ENCODE measurements at places on chromosomes 6 and 20.

- no peak for DNase-seq
Observed at GRCh38 chr6:156884306-156884705, 107.1 kb downstream of the ARID1B start.

GRCh38 chr6:43877463-43878126, 107.6 kb downstream of the VEGFA start:
- DNase-seq, result no peak

GRCh38 chr6:4187480-4187879, 52.1 kb upstream of the ECI2 start:
- no peak for DNase-seq

GRCh38 chr6:52399511-52400312, 20.4 kb upstream of the EFHC1 start:
- DNase-seq, result peak; percentile 45

- no peak for DNase-seq
Observed at GRCh38 chr20:61125546-61126180, 126.4 kb upstream of the CDH4 start.

- DNase-seq, result no peak
Observed at GRCh38 chr20:11965602-11966001, 47.9 kb downstream of the BTBD3 start.

- DNase-seq, result peak; percentile 53
Observed at GRCh38 chr20:33443512-33444239, at the start of gene SNTA1. Gene SNTA1 (minus strand): TSS chr20:33443763. CDS start chr20:33443620, 143 bp downstream.

DNA sequence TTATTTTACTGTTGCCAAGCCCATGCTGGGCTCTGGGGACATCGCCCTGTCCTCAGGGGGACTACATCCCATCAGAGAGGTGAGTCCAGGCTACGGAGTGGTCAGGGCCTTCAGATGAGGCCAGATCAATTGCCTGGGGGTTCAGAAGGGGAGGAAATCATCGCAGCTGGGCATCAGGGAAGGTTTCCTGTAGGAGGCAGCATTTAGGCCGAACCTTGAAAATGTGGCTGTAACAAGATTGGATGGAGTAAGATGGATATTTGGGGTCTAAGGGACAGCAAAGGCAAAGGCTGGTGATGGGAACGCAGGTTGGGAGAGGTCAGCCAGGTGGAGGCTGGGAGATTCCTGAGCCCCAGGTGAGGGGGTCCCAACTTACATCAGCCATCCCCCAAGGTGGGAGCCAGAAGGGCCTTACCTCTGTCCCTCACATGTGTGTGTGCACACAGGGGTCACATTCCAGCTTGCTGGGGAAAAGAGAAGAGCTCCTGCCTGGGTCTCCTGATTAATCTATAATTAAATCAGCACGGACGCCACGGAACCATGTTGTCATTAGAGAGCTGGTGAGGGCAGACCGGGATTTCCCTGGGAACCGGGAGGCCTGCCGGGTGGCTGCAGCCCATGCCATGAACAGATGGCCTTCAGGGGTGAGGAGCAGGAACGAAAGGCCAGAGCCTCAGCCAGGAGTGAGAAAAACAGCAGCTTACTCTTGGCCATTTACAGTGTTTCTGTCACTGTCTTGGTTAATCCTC, 30.5 kb upstream of the DLGAP4 start:
- no peak for DNase-seq

DNA sequence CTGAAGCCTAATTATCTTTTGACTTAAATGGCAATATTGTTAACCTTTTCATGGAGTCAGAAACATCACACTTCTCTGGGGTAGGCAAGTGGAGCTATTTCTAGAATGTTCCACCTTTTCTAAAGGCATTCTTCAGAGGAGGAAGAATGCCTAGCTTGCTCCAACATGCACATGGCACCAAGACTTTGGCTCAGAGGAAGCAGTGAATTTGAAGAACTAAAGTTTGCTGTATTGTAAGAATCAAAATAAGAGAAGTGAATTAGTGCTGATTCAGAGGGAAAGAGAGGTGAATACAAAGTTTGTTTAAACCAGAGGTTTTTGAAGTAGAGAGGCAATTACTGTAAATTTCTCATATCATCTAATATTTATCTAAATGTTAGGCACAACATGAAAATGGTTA, 92.2 kb downstream of the SOBP start:
- no peak for DNase-seq

DNA sequence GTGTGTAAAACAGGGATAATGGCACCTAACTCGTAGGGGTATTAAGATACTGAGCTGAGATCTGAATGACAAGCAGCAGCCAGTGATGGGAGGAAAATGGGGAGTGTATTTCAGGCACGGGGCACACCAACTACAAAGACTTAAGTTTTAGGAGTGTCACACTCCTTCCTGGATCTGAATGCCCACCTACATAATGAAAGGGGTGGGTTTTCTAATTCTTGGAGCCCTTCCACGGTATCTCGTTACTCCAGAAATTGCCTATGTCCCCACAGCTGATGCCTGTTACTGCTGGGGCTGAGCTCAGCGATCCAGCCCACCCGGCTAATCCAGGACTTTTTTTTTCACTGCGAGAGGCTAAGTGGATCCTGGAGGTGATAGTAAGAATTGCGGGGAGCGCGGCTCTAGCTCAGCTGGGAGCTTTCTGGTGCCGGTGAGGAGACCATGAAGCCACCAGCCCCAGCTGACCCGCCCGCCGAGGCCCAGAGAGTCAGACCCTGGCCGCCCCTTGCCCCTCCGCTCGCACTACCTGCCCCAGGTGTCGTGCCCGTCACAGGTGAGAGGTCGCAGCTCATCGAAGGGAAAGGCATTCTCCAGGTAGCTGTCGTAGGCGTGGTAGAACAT, 727 bp downstream of the EDEM2 start:
- no peak for DNase-seq

DNA sequence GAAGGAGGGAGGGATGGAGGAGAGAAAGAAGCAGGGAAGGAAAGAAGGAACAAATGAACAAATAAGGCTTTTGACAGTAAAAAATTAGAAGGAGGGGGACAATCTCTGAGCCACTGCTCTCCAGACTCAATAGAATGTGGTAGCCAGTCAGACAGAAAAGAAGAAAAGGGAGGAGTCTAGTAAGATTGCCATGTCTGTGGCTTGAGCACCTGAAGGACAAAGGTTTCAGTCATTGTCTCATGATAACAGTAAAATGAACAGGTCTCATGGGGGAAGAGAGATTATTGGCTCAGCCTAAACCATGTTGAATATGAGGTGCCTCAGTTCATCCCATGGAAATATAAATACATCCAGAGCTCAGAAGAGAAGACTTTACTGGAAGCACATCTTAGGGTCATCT, 14.0 kb upstream of the LOC128125822 start:
- DNase-seq, result no peak

- DNase-seq, result no peak
Observed at GRCh38 chr6:108673153-108673552, 112.4 kb downstream of the FOXO3 start.

DNA sequence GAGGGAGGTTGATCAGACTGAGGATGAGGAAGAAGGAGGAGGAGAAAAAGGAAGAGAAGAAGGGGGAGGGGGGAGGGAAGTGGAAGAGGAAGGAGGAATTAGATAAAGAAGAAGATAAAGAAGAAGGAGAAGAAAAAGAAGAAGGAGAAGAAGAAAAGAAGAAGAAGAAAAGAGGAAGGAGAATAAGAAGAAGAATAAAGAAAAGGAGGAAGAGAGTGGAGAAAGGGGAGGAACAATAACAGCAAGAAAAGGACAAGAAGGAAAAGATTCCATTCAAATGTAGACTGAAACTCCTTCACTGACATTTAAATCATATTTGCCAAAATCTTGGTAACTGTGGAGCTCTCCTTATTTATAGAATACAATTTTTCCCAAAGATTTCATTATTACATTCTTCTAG, 34.3 kb upstream of the RCAN2 start:
- DNase-seq, result no peak

GRCh38 chr20:63172726-63173125, 43.2 kb downstream of the YTHDF1 start:
- no peak for DNase-seq

GRCh38 chr6:125749173-125749864, at the start of gene HEY2:
Gene HEY2 (plus strand): TSS chr6:125749632. CDS start chr6:125749777, 145 bp downstream.
- DNase-seq, result peak; percentile 76

GRCh38 chr6:108841377-108841855, 6.8 kb upstream of the ARMC2 start:
- no peak for DNase-seq

GRCh38 chr6:107539409-107539808, 49.5 kb downstream of the SOBP start:
- no peak for DNase-seq

DNA sequence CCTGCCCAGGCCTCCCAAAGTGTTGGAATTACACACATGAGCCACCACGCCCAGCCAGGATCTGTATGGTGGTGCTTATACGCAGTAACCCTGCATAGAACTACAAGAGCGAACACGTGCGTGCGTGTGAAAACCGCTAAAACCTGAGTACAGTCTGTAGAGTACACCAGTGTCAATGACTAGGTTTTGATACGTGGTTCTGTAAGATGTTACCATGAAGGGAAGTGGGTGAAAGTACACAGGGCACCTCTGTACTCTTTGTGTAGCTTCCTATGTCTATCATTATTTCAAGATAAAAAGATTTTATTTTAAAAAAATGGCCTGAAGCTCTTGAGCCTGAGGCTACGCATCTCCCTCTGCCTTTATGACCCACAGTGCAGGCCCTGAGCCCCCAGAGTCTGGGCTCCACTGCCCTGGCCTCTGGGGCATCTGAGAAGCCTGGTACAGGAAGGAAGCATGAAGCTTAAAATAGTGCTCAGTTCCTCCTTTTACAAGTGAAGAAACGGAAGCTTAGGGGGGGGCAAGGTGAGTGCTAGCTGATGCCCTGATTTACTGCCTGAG, 21.6 kb downstream of the LY86 start:
- no peak for DNase-seq

- DNase-seq, result no peak
Observed at GRCh38 chr6:73134588-73134987, 90.7 kb downstream of the KHDC1L start.

- DNase-seq, result peak; percentile 90
Observed at GRCh38 chr6:27091661-27092315, 155.7 kb upstream of the PRSS16 start.

DNA sequence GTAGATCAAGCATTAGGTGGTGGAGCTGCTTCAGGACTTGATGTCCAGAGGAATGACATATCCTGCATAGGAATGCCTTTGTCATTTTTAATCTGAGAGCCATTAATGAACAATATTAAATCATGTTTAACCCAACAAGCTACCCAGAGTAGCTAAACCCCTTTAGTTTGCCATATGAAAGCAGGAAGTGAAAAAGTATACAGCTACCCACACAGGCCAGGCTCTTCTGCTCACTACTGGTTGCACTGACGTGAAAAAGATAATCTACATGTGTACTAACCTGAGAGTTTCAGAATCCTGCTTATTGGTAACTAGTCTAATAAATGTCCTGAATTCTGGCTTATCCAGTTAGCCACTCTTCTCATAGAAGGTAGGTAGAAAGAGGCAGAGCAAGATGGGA, 19.9 kb downstream of the GLYATL3 start:
- DNase-seq, result no peak

DNA sequence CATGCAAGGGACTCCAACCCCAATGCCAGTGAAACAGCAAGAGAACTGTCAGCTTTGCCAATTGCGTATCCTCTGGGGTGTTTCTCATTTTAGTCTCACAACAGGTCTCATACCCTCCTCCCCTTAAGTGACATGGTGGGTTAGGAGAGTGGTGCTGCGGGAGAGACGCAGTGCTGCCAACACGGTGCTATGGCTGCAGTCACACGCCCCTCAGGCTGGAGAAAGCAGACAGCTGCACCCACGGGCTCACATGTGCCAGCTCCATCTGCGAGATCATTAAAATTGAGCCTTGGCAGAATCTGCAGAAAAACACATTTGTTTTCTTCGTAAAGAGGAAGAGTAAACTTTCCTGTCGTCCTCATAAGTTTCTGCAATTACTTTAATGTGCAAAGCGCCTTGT, 114.7 kb downstream of the ANKRD60 start:
- DNase-seq, result no peak

- DNase-seq, result no peak
Observed at GRCh38 chr6:166830891-166831363, 125.4 kb downstream of the RNASET2 start.

DNA sequence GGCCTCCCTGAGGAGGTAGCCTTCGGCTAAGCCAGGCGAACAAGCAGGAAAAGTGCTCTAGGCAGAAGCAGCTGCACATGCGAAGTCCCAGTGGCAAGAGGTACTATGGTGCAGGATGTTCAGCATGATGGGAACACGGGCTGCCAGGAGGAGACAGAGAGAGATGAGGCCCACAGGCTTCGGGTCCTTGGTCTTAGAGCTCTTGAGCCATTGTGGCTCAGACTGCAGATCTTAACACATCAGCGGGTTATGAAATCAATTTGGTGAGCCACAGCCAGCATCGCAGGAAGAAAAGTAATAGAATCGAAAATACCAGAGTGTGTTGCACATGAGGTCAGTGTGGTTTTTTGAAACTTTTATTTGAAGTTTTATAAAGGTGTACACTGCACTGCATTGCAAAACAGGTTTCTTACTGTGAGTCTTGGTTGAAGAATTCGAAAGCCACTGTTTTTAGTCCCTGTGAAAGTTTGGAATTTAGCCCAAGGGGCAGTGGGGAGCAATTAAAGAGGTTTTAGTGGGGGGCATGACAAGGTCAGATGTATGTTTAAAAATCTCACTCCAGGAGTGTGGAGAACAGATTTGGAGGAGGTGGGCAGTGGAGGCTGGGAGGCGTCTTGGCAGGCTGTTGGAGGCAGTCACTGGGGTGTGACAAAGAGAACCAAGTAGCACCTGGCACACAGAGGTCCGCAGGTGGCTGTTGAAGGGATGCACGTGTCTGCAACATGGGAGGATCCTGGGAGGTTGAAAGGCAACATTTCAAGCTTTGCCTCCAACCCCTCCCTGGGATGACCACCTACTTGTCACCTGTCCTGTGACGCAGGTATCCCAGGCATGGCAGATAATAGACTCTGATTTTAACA, 69.3 kb downstream of the EYA2 start:
- DNase-seq, result no peak

DNA sequence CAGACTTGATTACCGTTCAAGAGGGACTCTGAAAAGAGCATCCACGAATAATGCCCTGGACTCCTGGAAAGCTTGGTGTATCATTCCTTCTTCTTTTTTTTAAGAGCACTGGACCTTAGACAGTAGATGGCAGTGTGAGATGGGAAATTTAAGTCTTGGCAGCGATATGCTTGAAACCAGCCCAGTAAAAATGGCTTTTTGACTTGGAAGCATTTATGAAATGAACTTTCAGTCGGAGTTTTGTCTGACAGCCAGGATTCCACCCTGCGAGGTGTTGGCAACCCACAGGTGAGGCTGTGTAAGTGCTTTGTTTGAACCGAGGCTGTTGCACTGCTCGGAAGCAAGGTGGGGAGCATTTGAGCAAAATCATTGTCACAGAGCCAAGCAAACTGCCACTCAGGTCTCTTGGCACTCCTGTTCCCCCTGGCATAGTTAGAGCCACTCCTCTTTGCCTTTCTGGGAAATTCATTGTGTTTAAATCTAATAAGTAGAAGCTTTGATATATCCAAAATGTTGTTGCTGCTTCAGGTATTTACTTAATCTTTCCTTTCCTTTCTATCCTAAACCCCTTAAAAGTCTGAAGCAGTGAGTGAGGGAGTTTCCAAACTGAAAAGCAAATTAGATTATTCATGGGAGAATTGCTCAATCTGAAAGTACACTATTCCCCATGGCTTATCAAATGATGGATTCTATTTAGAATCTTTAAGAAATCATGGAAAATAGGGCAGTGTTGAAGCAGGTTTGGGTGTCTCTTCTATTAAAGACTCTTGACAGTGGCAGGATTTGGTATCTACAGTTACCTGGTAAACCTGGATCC, 272.8 kb upstream of the SLC35B3 start:
- DNase-seq, result peak; percentile 66

- DNase-seq, result peak; percentile 40
Observed at GRCh38 chr6:30820193-30820592, 64.1 kb upstream of the DDR1 start.

GRCh38 chr6:13776602-13777001, 37.8 kb downstream of the MCUR1 start:
- no peak for DNase-seq

All from foreskin melanocyte (primary cell).